ENCODE measurements at places on chromosomes 5 and 9.
A peak's percentile ranks its signal among the peaks of the same experiment; 100 is the strongest.

DNA sequence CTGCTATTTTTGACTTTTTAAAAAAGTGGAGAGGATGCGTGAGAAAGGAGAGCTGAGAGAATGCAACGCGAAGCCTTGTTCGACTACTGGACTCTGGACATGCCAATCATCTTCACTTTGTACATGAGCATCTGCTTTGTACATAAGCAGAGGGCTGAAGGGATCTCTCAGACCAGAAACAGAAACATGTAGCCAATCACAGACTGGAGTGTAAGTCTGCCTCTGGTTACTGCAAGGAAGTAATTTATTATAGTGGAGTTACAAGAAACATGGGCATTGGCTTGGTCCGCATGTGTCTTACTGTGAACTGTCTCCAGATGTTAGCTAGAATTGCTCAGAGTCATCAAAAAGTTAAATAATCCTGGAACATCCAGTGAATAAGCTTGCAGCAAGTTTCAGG, 190.0 kb upstream of the GRAMD2B start:
- no peak for DNase-seq

DNA sequence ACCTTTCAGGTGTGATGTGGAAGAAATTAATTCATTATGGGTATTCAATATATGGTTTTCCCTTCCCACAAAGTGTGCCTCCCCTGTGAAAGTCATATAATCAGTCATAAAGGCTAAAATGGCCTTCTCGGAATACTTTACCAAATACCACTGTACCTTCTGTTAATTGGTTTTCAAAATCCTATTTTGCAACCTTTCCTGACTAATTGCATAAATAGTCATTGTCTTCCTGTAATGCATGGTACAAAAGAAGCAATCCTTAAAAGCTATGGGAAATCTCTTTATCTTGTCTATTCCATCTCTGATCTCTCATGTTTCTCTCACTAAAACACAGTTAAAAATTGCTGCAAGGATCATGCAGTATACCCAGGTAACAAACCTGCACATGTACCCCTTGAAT, 44.3 kb upstream of the UGCG start:
- DNase-seq = no peak

GRCh38 chr5:167763772-167764171, 527.7 kb upstream of the WWC1 start:
- no peak for DNase-seq

DNA sequence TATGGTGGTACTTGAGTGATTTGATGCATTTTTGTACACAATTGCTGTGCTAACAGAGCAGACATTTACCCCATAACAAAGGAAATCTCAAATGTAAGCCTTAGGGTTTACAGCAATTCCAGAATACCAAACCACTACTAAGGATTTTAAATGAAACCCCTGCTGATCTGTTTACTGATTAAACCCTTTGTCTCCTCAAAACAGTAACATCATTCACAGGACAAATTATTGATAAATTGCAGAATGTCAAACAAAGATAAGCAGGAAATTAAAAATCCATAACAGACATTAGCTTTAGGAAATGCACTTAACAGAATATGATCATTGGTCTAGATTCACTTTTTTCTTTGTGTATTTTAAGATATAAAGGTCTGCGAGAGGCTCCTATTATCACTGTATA, 1016.4 kb upstream of the DMAC1 start:
- no peak for DNase-seq

GRCh38 chr5:106827061-106827460, 843.7 kb downstream of the EFNA5 start:
- no peak for DNase-seq

GRCh38 chr5:2148312-2149194, 265.8 kb upstream of the IRX4 start:
- no peak for DNase-seq

GRCh38 chr9:81885602-81886001, 42.6 kb upstream of the SPATA31D4 start:
- no peak for DNase-seq

DNA sequence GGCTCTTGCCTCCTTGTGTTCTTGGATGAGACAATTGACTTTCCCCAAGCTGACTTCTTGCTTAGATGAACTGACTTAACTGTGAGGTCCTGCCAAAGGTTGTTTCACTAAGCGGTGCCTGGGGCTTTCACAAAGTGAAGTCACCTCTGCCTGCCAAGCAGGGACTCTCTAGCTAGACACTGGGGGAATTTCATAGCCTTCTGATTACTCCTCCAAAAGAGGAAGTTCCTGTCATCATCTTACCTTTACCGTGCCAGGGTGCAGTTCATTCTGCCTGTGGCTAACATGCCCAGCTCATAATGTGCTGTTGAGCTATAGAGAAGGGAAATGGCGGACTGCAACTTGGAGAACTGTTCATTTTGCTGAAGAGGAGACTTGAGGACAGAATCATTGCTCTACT, 472.0 kb upstream of the WWC1 start:
- DNase-seq = peak; percentile 5

GRCh38 chr5:100430268-100431195, 104.6 kb upstream of the FAM174A start:
- DNase-seq = no peak

- no peak for DNase-seq
Observed at GRCh38 chr5:65113771-65114170, 345.0 kb downstream of the CWC27 start.

GRCh38 chr5:14614490-14614889, 32.9 kb downstream of the OTULINL start:
- DNase-seq = no peak

DNA sequence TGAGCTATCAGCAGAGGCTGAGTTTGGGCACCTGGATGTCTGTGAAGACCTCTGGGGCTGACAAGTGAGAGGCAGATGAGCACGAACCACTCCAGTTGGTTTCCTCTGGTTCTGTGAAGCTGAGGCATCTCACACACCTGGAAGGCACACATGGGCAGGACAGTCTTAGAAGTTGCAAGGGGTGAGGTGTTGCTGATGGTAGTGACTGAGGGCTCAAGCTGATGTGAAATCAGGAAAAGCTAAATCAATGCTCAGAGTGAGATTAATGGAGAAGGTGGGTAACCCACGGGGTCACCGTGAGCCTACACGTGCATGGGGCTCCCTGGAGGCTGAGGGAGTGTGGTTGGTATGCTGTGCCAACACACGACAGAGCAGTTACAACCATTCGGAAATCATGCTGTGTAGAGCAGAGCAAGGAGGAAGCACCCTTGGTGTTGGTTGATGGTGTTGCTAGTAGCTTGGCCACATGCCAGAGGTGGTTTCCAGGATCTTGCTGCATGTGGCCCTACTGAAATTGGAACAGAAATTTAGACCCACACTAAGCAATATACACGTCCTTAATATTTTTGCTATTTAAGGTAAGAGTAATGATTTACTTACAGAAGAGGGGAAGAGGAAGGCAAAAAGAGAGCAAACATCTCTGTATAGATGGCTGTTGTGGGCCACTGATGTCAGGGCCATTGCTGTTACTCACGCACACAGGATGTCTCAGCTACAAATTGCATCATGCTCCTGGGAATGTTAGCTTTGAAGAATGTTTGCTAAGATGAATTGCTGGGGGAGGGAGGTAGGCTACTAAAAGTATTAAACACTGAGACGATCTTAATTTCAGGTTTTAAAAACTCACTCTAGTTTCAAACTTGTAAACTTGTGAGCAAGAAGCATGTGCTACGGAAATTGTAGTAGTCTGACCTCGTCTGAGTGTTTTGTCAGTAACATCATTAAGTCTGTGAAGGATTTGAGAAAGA, 170.5 kb downstream of the ARHGEF28 start:
- peak; percentile 12 for DNase-seq

DNA sequence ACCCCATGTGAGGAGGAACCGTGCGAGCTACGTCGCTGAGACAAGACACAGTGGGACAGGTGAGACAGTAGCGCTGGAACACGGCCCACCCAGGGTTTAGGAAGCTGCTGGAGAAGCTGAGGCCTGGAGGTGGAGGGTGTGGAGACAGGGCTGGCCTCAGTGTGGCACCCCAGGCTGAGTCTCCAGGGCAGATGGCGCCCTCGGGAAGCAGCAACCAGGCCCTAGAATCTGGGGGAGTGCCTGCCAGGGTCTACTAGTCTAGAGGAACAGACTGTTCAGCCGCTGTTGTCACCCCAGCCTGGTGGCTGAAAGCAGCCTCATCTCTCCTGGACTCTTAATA, 4.6 kb upstream of the TERT start:
- DNase-seq = no peak

GRCh38 chr5:139684350-139684880, 36.3 kb downstream of the CXXC5 start:
- DNase-seq = no peak

GRCh38 chr5:174191850-174192655, 146.5 kb downstream of the NSG2 start:
- DNase-seq = no peak

- no peak for DNase-seq
Observed at GRCh38 chr5:6712142-6712576, 1.1 kb upstream of the TENT4A start.

GRCh38 chr5:9156282-9156681, 389.6 kb downstream of the SEMA5A start:
- DNase-seq = peak; percentile 5

DNA sequence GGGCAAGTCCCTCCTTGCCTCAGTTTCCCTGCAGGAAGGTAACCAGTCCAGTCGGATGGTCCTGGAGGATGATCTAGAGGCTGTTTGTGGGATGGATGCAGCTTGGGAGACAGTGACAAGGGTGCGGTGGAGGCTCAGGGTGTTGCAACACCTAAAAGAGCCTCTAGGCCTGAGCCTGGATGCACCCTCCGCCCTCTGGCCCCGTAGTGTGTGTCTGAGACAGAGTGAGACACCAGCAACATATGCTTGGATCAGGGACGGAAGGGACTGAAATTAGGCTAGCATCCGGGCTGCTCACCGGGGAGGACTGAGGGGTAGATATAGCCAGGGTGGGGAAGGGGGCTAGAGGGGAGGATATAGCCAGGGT, 1.1 kb downstream of the CRAT start:
- no peak for DNase-seq

GRCh38 chr5:124752854-124753720, 6.6 kb upstream of the ZNF608 start:
- DNase-seq = no peak

DNA sequence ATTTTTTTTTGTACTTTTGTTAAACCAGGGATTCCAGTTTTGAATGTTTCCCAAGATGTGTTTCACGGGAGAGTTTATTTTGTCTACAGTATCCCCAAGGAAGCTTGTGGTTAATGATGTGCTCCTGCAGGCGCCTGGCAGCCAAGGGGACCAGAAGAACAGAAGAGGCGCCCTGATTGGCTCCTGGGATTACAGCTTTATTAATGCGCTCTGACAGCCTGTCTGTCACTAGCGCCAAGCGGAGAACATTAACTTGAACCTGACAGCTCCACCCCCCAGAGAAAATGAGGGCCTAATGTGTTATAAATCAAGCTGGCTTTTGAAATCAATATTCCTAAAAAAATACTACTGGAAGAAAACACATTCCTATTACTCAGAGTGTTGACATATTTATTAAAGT, 5.0 kb upstream of the FBXL7 start:
- DNase-seq = no peak

GRCh38 chr5:143173139-143173889, 230.2 kb downstream of the NR3C1 start:
- DNase-seq = no peak

DNA sequence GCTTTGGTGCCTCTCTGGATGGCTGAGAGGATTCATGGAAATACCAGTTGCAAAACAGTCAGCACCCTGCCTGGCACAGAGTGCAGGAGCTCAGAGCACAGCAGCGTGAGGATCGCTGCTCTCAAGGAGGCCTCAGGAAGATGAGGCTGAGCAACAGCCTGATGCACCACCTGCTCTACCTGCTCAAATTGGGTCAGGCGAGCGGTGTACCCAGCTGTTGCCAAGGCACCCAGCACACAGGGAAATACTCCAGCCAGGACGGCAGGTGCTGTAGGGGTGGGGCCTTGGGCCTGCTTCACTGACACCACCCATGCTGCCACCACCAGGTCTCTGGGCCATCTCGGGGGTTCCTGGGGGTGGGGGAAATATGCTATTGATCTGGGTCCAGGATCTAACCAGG, 4.3 kb downstream of the EEIG1 start:
- DNase-seq = no peak

GRCh38 chr5:159987031-159987674, 21.8 kb upstream of the TTC1 start:
- DNase-seq = peak; percentile 19

DNA sequence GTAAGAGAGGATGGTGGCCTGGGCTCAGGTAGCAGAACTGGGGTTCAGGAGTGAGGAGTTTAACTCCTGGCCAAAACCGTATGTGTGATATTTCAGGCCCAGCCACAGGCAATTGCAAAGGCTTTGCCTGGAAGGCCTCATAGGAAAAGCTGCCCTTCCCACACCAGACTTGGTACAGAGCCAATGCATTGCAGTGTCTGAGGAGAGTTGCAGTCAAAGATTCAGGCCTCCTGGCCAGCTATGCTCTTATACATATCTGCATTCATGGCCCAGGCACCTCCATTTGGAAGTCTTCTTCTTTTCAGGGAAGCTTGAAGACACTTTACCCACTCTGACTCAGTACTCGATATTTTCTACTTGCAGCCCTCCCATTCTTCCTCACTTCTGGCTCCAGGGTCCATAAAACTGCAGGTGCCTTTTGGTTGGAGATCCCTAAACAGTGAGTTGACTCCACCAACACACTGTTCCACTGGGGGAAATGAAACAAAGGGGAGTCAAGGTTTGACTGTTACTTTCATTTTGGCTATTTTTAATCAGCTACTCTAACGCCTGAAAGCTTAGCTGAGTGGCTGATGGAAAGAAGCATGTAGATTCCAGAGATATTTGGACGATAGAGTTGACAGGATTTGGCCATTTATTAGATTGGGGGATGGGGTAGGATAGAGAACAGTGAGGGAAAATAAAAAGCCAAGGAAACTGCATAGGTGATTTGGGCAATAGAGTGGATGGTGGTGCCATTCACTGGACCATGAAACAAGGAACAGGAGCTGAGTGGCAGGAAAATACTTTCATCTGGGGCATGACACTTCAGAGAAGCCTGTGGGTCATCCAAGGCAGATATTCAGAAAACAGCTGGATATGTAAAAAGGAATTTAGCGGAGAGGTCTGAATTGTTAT, 30.6 kb upstream of the IL33 start:
- peak; percentile 33 for DNase-seq

- no peak for DNase-seq
Observed at GRCh38 chr9:114116126-114116747, 17.1 kb upstream of the KIF12 start.

DNA sequence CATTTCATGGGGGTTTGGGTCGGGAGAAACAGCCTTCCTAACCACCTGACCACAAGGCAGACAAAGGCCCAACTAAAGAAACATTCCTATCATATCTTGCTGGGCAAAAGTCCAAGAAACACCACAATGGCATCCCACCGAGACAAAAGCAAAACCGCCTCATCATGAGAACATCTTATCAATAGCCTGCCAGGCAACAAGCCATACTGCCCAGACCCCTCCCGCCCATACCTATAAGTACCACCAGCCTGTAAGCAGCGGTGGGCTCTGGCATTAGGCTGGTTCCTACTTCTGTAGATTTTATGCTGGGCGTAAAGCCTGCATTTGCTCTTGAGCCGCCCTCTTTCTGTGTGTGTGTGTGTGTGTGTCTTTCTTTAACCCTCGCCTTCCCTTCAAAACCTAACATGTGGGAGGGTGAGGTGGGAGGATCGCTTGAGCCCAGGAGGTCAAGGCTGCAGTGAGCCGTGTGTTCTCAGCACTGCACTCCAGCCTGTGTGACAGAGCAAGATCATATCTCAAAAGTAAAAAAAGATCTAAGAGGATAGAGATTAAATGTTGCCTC, 56.9 kb downstream of the PDE6A start:
- no peak for DNase-seq

- DNase-seq = no peak
Observed at GRCh38 chr9:135574943-135575342, 13.4 kb downstream of the PAEP start.

GRCh38 chr9:108756746-108757490, 98.9 kb downstream of the ACTL7B start:
- DNase-seq = no peak

Measured in GM12864 (cell line).